Left lung (tissue), 14 donors: ENCODE measurements at places on chromosomes 7 and 10. TPM values are rescaled to one million over a fixed set of nuclear protein-coding genes. Genes with fewer than 3 reads are reported as not detected.
A peak's percentile ranks its signal among the peaks of the same experiment; 100 is the strongest.

GRCh38 chr7:43639858-43640491 is 57.1 kb downstream of the STK17A start:
- peaks cover 15% of the 10 kb centered on the region for H3K4me1 ChIP-seq
- peak overlapping the region; percentile 82 for H3K27ac ChIP-seq
- DNase-seq, result no peak
- H3K36me3 ChIP-seq, result peaks cover 71% of the 10 kb centered on the region
- H3K4me3 ChIP-seq, result no peak overlapping the region

ENTPD1 gene
- 31.4 TPM for total RNA-seq

DUSP5 gene
- 11.3 TPM for total RNA-seq

C10orf62 gene
- not detected for total RNA-seq

NEBL gene
- total RNA-seq, result 65.9 TPM

DNA sequence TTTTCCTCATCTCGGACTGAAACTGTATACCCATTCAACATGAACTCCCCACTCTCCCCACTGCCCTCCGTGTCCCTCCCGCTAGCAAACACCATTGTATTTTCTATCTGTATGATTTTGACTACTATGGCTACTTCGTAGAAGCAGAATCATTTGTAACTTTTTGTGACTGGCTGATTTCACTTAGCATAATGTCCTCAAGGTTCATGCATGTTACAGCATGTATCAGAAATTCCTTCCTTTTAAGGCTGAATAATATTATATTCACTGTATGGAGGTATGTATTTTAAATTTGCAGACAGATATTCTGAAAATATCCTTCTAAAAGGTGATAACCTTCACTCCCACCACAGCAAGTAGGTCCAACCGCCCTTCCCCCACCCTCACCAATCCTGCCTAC is 42.9 kb upstream of the MMD2 start:
- peaks cover 3% of the 10 kb centered on the region for H3K36me3 ChIP-seq

- peaks cover 96% of the 10 kb centered on the region for H3K36me3 ChIP-seq
- H3K4me1 ChIP-seq, result no peaks in the 10 kb centered on the region
- H3K27me3 ChIP-seq, result no peaks in the 10 kb centered on the region
- no peak for DNase-seq
- H3K4me3 ChIP-seq, result no peak overlapping the region
- no peak overlapping the region for H3K27ac ChIP-seq
Measured at GRCh38 chr7:45073031-45073785, 15.6 kb downstream of the NACAD start.
